ENCODE measurements at places on chromosomes 3 and 15. TPM values are rescaled to one million over a fixed set of nuclear protein-coding genes. Genes with fewer than 3 reads are reported as not detected.

DNA sequence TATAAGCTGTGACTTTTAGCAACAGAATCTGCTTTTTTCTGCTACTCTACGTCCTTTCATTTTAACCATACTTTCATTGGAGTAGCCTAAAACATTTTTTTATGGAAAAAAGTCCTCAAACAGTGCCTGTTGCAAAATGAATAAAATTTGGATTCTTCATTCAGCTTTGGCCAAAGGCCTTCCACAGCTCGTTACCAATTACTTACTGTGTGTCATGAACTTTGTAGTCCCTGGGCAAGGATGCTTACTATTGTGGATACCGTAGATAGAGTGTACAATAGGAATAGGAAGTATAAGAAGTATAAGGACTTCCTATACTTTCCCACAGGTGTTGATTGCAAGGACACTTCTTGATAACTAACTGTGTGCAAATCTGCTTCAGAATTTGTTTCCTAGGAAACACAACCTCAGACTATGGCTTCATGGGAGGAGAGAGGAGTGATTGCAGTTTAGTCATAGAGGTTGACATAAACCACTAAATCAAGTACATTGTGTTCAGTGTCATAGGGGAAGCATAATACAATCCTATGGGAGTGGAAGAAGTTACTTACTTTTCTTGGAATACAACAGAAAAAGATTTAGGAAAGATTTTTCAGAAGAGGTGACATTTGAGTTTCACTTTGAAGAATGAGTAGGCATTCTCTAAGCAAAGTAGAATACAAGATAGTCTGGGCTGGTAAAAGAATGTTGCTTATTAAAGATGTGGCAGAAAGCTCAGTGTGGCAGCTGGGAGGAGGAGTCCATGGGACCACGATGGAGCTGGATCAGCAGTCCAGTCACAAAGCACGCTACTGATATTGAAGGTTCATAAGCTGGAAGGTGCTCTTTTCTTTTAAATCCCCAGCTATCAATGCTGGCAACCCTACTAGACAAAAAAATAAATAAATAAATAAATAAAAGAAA lies 309.7 kb upstream of the TPRG1 start:
- peaks cover 2% of the 10 kb centered on the region for H3K36me3 ChIP-seq
- H3K27me3 ChIP-seq = no peaks in the 10 kb centered on the region
- H3K4me3 ChIP-seq = no peak overlapping the region
- no peaks in the 10 kb centered on the region for H3K4me1 ChIP-seq

The PATL2 gene
- 52.9 TPM for total RNA-seq

The FAM174B gene
- 5.0 TPM for total RNA-seq

The GPR62 gene
- 0.10 TPM for total RNA-seq

GRCh38 chr15:45199136-45199810 lies 11.5 kb upstream of the SHF start:
- no peaks in the 10 kb centered on the region for H3K36me3 ChIP-seq
- peaks cover 8% of the 10 kb centered on the region for H3K4me1 ChIP-seq
- no peaks in the 10 kb centered on the region for H3K27me3 ChIP-seq
- no peak overlapping the region for H3K4me3 ChIP-seq

The SPATA12 gene
- total RNA-seq = not detected

DNA sequence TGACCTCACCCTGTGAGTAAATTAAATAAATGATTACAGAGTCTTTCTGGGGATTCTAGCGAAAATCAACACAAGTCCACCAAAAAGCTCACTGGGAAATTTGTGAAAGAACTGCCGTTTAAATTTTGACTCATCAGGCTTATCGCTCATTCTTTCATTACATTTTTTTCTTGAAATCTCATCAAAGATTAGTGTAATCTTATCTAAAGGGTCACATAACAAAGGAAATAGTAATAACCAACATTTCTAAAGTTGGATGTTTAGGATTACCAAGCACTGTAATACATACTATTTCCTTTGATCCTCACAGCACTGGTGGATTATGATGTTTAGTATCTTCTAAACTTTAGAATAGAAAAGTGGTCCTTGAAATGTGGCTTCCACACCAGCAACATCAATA lies 111.1 kb upstream of the CBLB start:
- H3K27me3 ChIP-seq = no peaks in the 10 kb centered on the region
- peaks cover 8% of the 10 kb centered on the region for H3K4me1 ChIP-seq
- no peak for DNase-seq
- no peak overlapping the region for H3K4me3 ChIP-seq
- no peak overlapping the region for H3K27ac ChIP-seq

GRCh38 chr3:82556113-82556512 lies 794.7 kb upstream of the GBE1 start:
- H3K4me1 ChIP-seq = no peaks in the 10 kb centered on the region
- no peaks in the 10 kb centered on the region for H3K36me3 ChIP-seq
- H3K4me3 ChIP-seq = no peak overlapping the region
- H3K27ac ChIP-seq = no peak overlapping the region

DNA sequence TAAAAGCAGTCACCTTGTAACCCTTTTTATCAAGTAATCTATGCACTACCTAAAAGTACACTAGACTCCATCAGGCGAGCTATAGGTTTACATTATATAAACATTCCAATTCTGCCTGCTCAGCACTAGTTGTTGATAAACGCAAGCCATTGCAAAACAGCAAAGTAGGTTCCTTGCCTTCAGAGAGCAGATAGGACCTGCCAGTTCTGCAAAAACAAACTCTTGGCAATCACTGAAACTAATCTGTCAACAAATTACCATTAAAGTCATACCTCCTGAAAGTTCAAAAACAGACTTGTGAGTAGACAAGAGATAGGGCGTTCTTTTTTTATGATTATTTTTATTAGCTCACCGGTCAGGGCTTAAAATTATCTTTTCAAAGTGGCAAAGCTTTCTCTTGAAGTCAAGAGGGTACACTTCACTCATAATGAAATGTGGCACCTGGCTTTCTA lies 392.5 kb downstream of the FOXP1 start:
- peak overlapping the region; percentile 58 for H3K27ac ChIP-seq
- H3K36me3 ChIP-seq = no peaks in the 10 kb centered on the region
- H3K4me3 ChIP-seq = peak overlapping the region; percentile 16
- H3K27me3 ChIP-seq = no peaks in the 10 kb centered on the region
- peaks cover 99% of the 10 kb centered on the region for H3K4me1 ChIP-seq
- no peak for DNase-seq

DNA sequence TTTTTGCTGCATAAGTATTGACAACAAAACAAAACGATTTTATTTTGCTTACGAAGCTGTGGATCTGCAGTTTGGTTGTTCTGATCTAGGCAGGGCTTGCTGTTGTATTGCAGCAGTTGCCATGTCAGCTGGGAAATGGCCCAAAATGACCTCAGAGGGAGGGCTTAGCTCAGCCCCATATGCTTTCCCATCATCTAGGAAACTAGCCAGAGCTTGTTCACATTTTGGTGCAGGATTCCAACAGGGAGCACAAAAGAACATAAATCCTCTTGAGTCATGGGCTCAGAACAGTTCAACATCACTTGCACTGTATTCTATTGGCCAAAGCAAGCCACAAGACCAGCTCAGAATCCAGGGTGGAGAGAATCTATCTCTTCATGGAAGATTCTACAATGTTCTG lies 42.2 kb upstream of the ROBO2 start:
- H3K4me3 ChIP-seq = no peak overlapping the region
- no peaks in the 10 kb centered on the region for H3K36me3 ChIP-seq
- no peak for DNase-seq
- H3K27ac ChIP-seq = no peak overlapping the region

DNA sequence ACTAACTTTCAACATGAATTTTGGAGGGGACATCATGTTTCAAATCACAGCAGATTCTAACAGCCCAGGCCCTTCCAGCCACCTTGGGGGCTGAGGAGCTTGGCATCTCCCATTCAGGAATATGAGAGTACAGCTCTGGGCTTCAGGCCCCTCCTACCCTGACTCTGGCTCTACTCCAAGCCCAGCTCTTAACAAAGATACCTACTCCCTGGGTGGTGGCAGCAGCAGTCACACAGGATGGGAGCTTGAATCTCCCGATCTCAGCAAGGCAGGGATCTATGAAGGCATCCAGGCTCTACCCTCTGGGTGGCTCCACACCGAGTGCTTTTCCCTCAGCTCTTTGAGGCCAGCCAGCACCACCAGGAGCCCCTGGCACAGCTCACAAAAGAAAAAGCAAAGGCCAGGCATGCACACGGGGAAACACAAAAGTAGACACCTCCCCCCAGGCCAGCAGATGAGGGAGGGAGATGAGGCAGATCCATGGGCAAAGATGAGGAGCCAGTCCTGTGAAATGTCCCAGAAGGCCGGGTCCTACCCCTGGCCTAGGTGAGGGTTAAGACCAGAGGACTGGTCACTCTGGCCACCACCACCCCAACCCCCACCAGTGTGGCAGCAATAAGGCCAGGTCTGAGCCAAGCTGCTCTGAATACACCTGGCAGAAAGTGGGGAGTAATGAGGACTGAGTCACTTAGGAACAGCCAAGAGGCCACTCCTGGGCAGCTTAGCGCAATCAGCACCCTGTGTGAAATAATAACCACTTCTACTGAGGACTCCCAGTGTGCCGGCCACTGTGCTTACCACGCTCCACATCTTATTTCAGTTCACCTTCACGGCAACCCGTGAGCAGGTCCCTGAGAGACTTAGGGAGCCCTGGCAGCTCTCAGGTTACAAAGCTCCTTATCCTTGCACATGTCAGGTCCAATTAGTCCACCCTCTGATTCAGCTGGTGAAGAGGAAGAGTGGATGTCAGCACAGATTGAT lies 24.3 kb downstream of the PLA2G4F start:
- no peak overlapping the region for H3K27ac ChIP-seq
- no peak overlapping the region for H3K4me3 ChIP-seq
- no peaks in the 10 kb centered on the region for H3K4me1 ChIP-seq

- peak overlapping the region; percentile 52 for H3K27ac ChIP-seq
- H3K4me1 ChIP-seq = peaks cover 94% of the 10 kb centered on the region
- peaks cover 2% of the 10 kb centered on the region for H3K36me3 ChIP-seq
- DNase-seq = peak; percentile 95
These were observed 356.8 kb downstream of the FOXP1 start for GRCh38 chr3:71226565-71227269.

The PLOD2 gene
- total RNA-seq = 0.17 TPM

- DNase-seq = no peak
- no peak overlapping the region for H3K4me3 ChIP-seq
- no peaks in the 10 kb centered on the region for H3K36me3 ChIP-seq
These were observed 10.6 kb upstream of the SFMBT1 start for GRCh38 chr3:53056442-53056841.

The DNAJA4 gene
- 36.4 TPM for total RNA-seq

The RAD54L2 gene
- 32.8 TPM for total RNA-seq

DNA sequence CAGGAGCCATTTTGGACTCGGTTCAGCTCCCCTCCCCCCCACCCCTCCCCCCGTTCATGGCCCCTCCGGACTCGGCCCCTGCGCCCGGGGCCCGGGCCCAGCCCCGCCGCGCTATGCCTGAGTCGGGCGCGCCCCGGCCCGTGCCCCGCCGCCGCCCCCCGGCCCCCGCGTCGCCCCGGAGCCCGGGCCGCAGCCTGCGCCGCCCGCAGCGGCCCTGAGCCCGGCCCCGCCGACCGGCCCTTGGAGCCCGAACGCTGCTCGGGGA lies 155 bp downstream of the ACVR2B start:
- H3K36me3 ChIP-seq = peaks cover 8% of the 10 kb centered on the region
- DNase-seq = no peak
- H3K4me1 ChIP-seq = peaks cover 4% of the 10 kb centered on the region
- H3K27me3 ChIP-seq = no peaks in the 10 kb centered on the region

DNA sequence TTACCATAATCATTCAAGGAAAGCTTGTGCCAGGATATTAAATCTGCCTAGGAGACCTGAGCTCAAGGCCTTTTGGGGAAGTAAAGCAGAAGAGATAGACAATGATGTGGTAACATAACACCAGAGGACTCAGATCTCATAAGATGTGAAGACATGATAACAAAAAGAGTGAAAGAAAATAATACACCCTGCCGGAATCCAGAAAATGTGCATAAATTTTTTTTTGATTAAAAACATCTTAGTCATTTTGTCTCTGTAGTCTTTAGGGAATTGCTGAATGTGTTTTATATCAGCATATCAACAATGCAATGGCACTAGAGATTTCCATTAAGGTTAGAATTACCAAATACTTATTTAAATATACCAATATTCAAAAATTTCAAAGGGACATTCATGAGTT lies 326.8 kb upstream of the ROBO1 start:
- no peaks in the 10 kb centered on the region for H3K4me1 ChIP-seq
- H3K4me3 ChIP-seq = no peak overlapping the region
- H3K36me3 ChIP-seq = no peaks in the 10 kb centered on the region
- DNase-seq = no peak
- no peak overlapping the region for H3K27ac ChIP-seq
- H3K27me3 ChIP-seq = no peaks in the 10 kb centered on the region

DNA sequence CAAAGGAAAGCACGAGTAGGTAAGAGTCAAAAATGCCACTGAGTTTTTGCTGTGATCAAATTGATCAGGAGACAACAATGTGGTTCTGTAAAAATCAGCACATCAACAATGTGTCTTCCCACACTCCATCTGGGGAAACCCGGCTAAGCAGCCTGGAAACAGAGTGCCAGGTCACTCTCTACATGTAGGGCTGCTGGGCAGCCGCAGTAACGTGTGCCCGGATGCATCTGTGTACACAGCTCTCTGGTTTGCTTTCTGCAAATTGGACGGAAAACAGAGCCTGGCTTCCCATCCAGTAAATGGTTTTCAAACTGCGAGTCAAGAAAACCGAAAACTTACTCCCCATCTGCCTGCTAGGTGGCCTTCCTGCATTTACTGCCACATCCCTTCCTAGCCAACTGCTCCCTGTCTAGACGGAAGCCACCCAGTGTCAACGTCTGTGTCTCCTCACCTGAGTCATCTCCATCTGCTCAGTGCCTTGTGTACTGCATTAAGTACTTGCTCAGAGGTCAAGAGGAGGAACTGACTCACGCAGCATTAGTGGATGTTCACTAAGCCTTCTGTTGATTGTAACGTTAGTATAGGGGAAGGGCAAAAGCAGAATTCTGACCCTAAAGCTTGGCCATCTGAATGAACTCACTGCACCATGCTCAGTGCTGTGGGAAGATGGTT lies 124.1 kb downstream of the TJP1 start:
- H3K4me1 ChIP-seq = no peaks in the 10 kb centered on the region
- no peaks in the 10 kb centered on the region for H3K36me3 ChIP-seq
- DNase-seq = no peak
- peaks cover 17% of the 10 kb centered on the region for H3K27me3 ChIP-seq
- no peak overlapping the region for H3K27ac ChIP-seq

GRCh38 chr3:14297784-14298236 lies 104.6 kb upstream of the SLC6A6 start:
- no peaks in the 10 kb centered on the region for H3K36me3 ChIP-seq
- peaks cover 9% of the 10 kb centered on the region for H3K27me3 ChIP-seq
- no peak overlapping the region for H3K4me3 ChIP-seq
- H3K27ac ChIP-seq = no peak overlapping the region

- no peaks in the 10 kb centered on the region for H3K36me3 ChIP-seq
- H3K27ac ChIP-seq = no peak overlapping the region
These were observed 326.9 kb upstream of the DNAJC19 start for GRCh38 chr3:181316482-181316881.
